ENCODE measurements at places on chromosomes 16 and 17. TPM values are rescaled to one million over a fixed set of nuclear protein-coding genes. Genes with fewer than 3 reads are reported as not detected.

The CFAP20 gene
- 15.8 TPM for total RNA-seq

The HLF gene
- 10.8 TPM for total RNA-seq

The PIPOX gene
- 0.64 TPM for total RNA-seq

The RGS11 gene
- 0.92 TPM for total RNA-seq

The RTN4RL1 gene
- 1.2 TPM for total RNA-seq

The STX4 gene
- total RNA-seq = 42.8 TPM

The TPSD1 gene
- total RNA-seq = not detected

The CNEP1R1 gene
- total RNA-seq = 10.3 TPM

The PDXDC1 gene
- 54.5 TPM for total RNA-seq

The ACSM5 gene
- 0.12 TPM for total RNA-seq

The KRTAP9-4 gene
- total RNA-seq = not detected

The TANGO6 gene
- total RNA-seq = 12.8 TPM

The C17orf50 gene
- total RNA-seq = not detected

The GPR142 gene
- not detected for total RNA-seq

The TMEM204 gene
- total RNA-seq = 2.8 TPM

The ADORA2B gene
- 13.1 TPM for total RNA-seq

The CCL4L2 gene
- total RNA-seq = not detected

The CHD9NB gene
- 2.2 TPM for total RNA-seq

The EVI2A gene
- total RNA-seq = 0.52 TPM
